CD14-positive monocyte (primary cell): ENCODE measurements at places on chromosomes 11 and 22.
A peak's percentile ranks its signal among the peaks of the same experiment; 100 is the strongest.

DNA sequence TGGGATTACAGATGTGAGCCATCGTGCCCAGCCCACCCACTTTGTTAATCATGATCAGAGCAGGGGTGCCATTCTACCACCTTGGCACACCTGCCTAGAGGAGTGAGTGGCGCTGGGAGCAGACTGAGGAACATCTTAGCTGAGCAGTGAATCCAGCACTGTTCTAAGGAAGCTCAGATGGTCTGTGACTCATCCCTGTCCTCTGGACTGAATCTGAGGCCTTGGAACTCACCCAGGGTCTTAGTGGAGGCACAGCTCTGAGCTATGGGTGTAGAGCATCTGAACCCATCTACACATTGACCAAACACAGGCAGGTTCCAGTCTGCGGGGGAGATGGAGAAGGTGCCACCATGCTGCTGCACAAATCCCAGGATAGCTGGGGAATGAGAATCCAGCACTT is 14.9 kb downstream of the PGAP2 start:
- H3K27ac ChIP-seq = no peak overlapping the region
- H3K36me3 ChIP-seq = peaks cover 33% of the 10 kb centered on the region
- peaks cover 23% of the 10 kb centered on the region for H3K4me1 ChIP-seq
- peak; percentile 22 for DNase-seq
- no peaks in the 10 kb centered on the region for H3K27me3 ChIP-seq

- DNase-seq = no peak
- no peaks in the 10 kb centered on the region for H3K4me1 ChIP-seq
- H3K27ac ChIP-seq = no peak overlapping the region
- H3K4me3 ChIP-seq = no peak overlapping the region
Measured at GRCh38 chr11:93801366-93801765, 17.3 kb downstream of the MED17 start.

- H3K27me3 ChIP-seq = no peaks in the 10 kb centered on the region
- no peaks in the 10 kb centered on the region for H3K36me3 ChIP-seq
- H3K27ac ChIP-seq = no peak overlapping the region
- no peaks in the 10 kb centered on the region for H3K4me1 ChIP-seq
- no peak for DNase-seq
Measured at GRCh38 chr11:74367881-74368280, 30.4 kb downstream of the PGM2L1 start.

DNA sequence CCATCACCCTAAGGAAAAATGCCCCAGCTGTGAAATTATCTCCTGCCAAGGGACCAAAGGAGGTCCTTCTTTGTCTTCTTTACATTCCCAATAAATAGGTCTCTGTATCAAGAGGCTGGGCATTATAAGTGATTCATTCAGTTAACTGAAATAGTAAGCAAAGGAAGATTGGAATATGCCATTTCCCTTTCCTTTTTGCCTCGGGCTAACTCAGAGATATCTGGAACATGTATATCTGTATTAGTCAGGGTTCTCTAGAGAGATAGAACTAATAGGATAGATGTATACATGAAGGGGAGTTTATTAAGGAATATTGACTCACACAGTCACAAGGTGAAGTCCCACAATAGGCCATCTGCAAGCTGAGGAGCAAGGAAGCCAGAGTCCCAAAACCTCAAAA is 15.3 kb upstream of the CWF19L2 start:
- H3K36me3 ChIP-seq = no peaks in the 10 kb centered on the region
- no peaks in the 10 kb centered on the region for H3K27me3 ChIP-seq
- no peaks in the 10 kb centered on the region for H3K4me1 ChIP-seq
- no peak for DNase-seq
- no peak overlapping the region for H3K27ac ChIP-seq

- no peak for DNase-seq
- no peaks in the 10 kb centered on the region for H3K27me3 ChIP-seq
- no peak overlapping the region for H3K4me3 ChIP-seq
- no peaks in the 10 kb centered on the region for H3K4me1 ChIP-seq
Measured at GRCh38 chr11:131580476-131580875, 210.1 kb downstream of the NTM start.

GRCh38 chr11:117510646-117511045 is 183.0 kb downstream of the CEP164 start:
- no peaks in the 10 kb centered on the region for H3K4me1 ChIP-seq
- DNase-seq = no peak

GRCh38 chr11:113198972-113199661 is 115.3 kb upstream of the TTC12 start:
- no peaks in the 10 kb centered on the region for H3K36me3 ChIP-seq
- DNase-seq = no peak
- peaks cover 10% of the 10 kb centered on the region for H3K4me1 ChIP-seq

GRCh38 chr11:11396301-11397035 is 43.4 kb upstream of the CSNK2A3 start:
- H3K27me3 ChIP-seq = peaks cover 2% of the 10 kb centered on the region

DNA sequence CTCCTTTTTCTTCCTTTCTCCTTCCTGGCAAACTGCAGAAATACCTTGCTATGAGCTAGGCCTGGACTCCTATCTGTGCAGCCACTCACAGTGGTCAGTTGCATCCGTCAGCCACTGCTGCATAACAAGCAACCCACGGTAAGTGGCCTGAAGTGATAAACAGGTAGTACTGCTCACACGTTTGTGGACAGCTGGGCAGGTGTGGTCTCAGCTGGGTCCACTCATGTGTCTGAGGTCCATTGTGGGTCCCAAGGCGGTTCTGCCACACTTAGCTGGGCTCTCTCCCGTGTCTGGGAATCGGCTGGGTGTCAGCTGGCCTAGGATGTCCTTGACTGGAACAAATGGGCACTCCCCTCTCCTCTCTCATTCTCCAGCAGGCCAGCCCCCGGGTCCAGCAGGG is 109.3 kb downstream of the BRD1 start:
- H3K4me3 ChIP-seq = no peak overlapping the region
- peaks cover 4% of the 10 kb centered on the region for H3K27me3 ChIP-seq
- H3K36me3 ChIP-seq = no peaks in the 10 kb centered on the region

GRCh38 chr11:63919267-63920125 is 2.5 kb upstream of the RCOR2 start:
- peaks cover 39% of the 10 kb centered on the region for H3K4me1 ChIP-seq
- no peaks in the 10 kb centered on the region for H3K36me3 ChIP-seq
- no peak for DNase-seq
- peak overlapping the region; percentile 5 for H3K4me3 ChIP-seq
- peaks cover 18% of the 10 kb centered on the region for H3K27me3 ChIP-seq
- no peak overlapping the region for H3K27ac ChIP-seq

GRCh38 chr11:8956860-8957259 is 7.4 kb downstream of the TMEM9B start:
- DNase-seq = no peak
- no peak overlapping the region for H3K27ac ChIP-seq
- no peaks in the 10 kb centered on the region for H3K4me1 ChIP-seq
- H3K27me3 ChIP-seq = no peaks in the 10 kb centered on the region
- H3K4me3 ChIP-seq = no peak overlapping the region
- peaks cover 51% of the 10 kb centered on the region for H3K36me3 ChIP-seq

- no peaks in the 10 kb centered on the region for H3K27me3 ChIP-seq
- H3K27ac ChIP-seq = no peak overlapping the region
- H3K4me1 ChIP-seq = no peaks in the 10 kb centered on the region
- no peak overlapping the region for H3K4me3 ChIP-seq
Measured at GRCh38 chr11:103317118-103317517, 207.9 kb downstream of the DYNC2H1 start.

DNA sequence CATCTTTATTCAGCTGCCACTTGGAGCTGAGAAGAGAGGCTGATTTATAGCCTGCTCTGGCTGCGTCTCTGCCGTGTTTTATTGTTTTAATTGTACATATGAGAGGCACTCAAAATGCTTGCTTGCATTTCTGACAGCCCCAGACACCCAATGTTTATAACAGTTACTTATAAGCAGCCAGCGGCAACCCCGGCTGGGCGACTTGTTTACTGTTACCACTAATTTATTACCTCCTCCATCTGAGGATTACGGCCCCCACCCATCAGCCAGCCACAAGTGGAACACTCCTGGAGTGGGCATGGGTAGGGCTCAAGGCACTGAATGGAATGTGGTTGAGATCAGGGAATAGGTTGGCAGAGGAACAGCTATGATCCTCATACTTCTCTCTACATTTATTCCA is 61.2 kb downstream of the CLPB start:
- DNase-seq = no peak
- H3K4me1 ChIP-seq = no peaks in the 10 kb centered on the region
- no peaks in the 10 kb centered on the region for H3K27me3 ChIP-seq
- H3K36me3 ChIP-seq = peaks cover 11% of the 10 kb centered on the region
- H3K27ac ChIP-seq = no peak overlapping the region

DNA sequence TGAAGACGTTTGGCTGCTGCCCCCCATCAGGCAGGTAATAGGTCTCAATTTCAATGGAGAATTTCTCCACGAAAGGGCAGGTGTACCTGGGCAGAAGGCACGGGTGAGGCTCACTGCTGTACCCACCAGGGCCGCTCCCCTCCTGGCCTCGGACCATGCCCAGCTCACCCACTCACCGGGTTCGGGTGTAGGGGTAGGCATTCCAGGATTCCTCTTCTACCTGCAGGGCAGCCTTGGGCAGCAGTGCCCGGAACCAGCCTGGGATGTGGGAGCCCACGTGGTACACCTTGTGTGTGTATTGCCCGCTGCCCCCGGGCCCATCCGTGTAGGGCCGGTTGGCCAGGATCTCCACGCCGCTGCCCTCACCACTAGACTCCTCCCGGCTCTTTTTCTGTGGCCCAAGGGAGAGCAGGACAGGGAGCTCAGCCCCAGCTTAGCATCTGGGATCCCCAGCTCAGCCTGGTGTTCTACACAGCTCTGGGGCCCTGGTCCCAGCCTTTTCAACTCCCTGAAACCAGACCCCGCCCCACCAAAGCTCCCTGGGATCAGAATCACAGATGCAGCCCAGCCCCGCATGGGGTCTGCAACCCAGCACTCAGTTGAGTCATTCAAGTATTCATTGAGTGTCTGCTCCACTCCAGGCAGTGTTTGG is 2.7 kb downstream of the PITPNM1 start:
- no peak for DNase-seq
- no peaks in the 10 kb centered on the region for H3K27me3 ChIP-seq
- no peak overlapping the region for H3K27ac ChIP-seq
- H3K4me3 ChIP-seq = no peak overlapping the region

- no peak overlapping the region for H3K27ac ChIP-seq
- no peak for DNase-seq
- H3K4me3 ChIP-seq = no peak overlapping the region
- H3K36me3 ChIP-seq = no peaks in the 10 kb centered on the region
- H3K27me3 ChIP-seq = no peaks in the 10 kb centered on the region
Measured at GRCh38 chr11:25838918-25839625, 492.9 kb upstream of the ANO3 start.

GRCh38 chr22:29972121-29972520 is 89.1 kb downstream of the MTMR3 start:
- no peaks in the 10 kb centered on the region for H3K4me1 ChIP-seq
- peaks cover 84% of the 10 kb centered on the region for H3K36me3 ChIP-seq
- H3K4me3 ChIP-seq = no peak overlapping the region

DNA sequence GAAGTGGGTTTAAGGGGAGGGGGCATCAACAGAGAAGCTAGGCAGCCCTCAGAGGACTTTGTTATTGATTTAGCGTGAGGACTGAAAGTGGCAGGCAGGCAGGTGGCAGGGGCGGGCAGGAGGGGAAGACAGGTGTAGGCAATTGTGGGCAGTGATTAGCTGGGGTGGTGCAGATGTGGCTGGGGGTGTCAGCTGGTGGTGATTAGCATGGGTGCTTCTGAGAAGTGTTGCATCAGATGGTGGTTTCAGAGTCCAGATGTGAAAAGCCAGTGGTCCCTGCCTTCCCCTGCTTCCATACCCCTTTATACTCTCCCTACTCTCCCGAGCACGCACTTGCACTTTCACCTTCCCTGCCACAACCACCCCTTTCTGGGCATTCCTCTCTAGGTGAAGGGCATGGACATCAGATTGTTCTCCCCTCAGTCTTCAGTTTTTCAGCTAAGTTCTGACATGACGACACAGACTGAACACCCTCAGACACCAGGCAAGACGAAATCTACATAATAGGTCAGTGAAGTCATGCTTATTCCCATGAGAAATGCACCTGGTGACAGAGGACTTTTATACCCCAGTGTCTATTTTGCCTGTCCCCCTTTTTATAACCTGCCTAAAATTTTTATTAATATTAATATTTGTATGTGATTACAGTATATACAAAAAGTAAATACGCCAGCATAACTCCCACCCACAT is 435.7 kb upstream of the CADM1 start:
- H3K36me3 ChIP-seq = no peaks in the 10 kb centered on the region
- no peak for DNase-seq
- H3K4me3 ChIP-seq = no peak overlapping the region
- peaks cover 20% of the 10 kb centered on the region for H3K4me1 ChIP-seq

GRCh38 chr22:29701155-29701999 is 18.4 kb upstream of the CABP7 start:
- no peak overlapping the region for H3K4me3 ChIP-seq
- no peak for DNase-seq
- peaks cover 12% of the 10 kb centered on the region for H3K36me3 ChIP-seq
- H3K27me3 ChIP-seq = peaks cover 9% of the 10 kb centered on the region
- no peak overlapping the region for H3K27ac ChIP-seq
- peaks cover 7% of the 10 kb centered on the region for H3K4me1 ChIP-seq
